ENCODE measurements at places on chromosomes 1 and 21. TPM values are rescaled to one million over a fixed set of nuclear protein-coding genes. Genes with fewer than 3 reads are reported as not detected.

- peaks cover 43% of the 10 kb centered on the region for H3K36me3 ChIP-seq
- DNase-seq: no peak
- H3K27ac ChIP-seq: no peak overlapping the region
- H3K27me3 ChIP-seq: no peaks in the 10 kb centered on the region
Measured at GRCh38 chr1:19388980-19389379, 76.9 kb downstream of the SLC66A1 start.

DNA sequence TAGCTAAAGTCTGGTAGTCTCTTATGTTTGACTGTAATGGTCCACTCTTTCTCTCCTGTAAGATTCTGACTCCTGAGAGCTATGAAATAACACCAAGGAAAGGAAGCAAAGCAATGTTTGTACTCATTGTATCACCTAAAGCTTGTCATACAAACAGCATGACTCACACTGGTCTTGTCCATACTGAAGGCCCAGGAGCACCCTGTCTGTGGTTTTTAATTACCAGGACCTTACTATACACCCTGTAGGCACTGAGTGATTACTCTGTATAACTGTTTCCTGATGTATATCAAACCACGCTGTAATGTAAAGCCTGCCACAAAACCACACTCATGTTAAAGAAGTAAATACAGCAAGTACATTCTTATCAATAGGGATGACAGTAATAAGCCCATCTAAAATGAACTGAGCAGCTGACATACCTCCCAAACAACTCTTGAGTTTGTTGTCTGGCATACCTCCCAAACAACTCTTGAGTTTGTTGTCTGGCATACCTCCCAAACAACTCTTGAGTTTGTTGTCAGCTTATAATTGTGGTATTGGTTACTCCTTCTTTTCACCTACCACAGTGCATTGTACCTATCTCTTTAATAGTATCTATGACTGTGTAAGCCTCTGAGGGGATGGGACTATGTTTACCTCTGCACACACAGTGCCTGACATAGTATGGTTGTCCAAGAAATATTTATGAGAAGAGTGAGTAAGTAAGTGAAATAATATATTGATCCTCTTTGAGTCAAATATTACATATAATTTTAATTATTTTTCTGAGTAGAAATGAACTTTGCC lies 11.6 kb upstream of the TNFSF18 start:
- H3K27me3 ChIP-seq: no peaks in the 10 kb centered on the region
- H3K4me3 ChIP-seq: no peak overlapping the region
- no peaks in the 10 kb centered on the region for H3K4me1 ChIP-seq
- DNase-seq: no peak
- no peaks in the 10 kb centered on the region for H3K36me3 ChIP-seq

GRCh38 chr1:230626232-230626631 lies 16.0 kb upstream of the COG2 start:
- no peak for DNase-seq
- H3K27ac ChIP-seq: no peak overlapping the region
- H3K27me3 ChIP-seq: peaks cover 2% of the 10 kb centered on the region
- no peaks in the 10 kb centered on the region for H3K36me3 ChIP-seq

DNA sequence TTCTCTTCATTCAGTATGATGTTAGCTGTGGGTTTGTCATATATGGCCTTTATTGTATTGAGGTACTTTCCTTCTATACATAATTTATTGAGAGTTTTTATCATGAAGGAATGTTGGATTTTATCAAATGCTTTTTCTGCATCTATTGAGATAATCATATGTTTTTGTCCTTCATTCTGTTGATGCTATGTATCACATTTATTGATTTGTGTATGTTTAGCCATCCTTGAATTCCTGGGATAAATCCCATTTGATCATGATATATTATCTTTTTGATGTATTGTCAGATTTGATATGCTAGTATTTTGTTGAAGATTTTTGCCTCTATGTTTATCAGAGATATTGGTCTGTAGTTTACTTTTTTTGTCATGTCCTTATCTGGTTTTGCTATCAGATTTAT lies 20.9 kb upstream of the GPR161 start:
- no peak overlapping the region for H3K4me3 ChIP-seq
- H3K27me3 ChIP-seq: peaks cover 4% of the 10 kb centered on the region
- no peak for DNase-seq
- no peaks in the 10 kb centered on the region for H3K36me3 ChIP-seq
- H3K27ac ChIP-seq: no peak overlapping the region

- DNase-seq: no peak
- no peak overlapping the region for H3K4me3 ChIP-seq
- no peak overlapping the region for H3K27ac ChIP-seq
Measured at GRCh38 chr21:34671462-34671861, 2.7 kb downstream of the CLIC6 start.

Gene PKLR
- total RNA-seq: not detected

Gene TTC34
- 1.3 TPM for total RNA-seq

Gene SLC39A1
- total RNA-seq: 6.4 TPM

Measured in CD4-positive, alpha-beta T cell (primary cell).